ENCODE measurements at places on chromosomes 3 and 15.

DNA sequence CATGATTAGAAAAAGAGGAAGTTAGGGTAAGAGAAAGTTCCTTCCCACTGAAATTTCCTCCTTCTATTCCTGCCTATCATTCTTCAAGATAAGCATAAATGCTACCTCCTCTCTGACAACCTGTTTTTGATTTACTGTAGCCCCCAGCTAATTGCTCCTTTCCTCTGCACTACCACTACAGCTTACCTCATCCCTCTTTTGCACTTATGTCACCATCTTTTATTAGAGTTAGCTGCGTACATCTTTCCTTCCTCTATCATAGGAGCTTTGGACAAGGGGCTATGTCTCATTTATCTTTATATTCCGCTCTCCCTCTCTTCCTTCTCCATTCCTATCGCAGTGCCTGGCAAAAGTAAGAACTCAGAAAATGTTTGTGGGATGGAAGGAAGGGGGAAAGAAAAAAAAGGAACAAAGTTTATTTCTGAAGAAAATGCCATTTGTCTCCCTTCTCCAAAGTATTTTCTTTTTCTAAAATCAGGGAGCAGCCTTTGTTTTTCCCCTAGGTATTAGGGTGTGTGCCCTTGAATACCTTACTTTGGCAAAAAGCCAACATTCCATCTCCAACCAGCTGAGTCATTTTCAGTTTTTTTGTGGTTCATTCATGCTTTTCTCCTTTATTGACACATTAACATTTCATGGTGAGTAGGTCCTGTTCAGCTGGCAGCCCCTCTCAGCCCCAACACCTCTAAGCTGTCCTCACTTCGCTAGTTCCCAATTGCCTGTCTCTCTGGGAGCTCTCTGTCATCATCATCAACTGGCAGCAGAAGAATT, 87.6 kb upstream of the SOX2 start:
- DNase-seq, result no peak

GRCh38 chr15:81853150-81853748, 192.6 kb downstream of the MEX3B start:
- no peak for DNase-seq

DNA sequence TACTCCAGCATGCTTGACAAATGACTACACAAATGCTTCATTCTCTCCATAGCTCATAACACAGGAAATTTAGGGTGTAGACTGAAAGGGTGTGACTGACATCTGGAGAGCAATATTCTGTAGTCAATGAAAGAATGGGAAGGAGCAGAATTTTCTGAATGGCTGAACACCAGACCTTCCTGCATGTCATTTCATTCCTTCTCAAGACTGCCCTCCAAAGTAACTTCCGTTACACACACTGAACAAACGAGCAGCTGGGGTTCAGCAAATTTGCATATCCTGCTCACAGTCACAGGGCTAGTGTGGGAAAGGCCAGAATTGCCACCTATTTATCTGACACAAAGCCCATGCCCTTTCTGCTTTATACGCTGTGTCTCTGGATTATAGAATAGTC, 325.0 kb upstream of the CFAP20DC start:
- DNase-seq, result no peak

- no peak for DNase-seq
Observed at GRCh38 chr3:2944628-2945027, 165.5 kb downstream of the IL5RA start.

DNA sequence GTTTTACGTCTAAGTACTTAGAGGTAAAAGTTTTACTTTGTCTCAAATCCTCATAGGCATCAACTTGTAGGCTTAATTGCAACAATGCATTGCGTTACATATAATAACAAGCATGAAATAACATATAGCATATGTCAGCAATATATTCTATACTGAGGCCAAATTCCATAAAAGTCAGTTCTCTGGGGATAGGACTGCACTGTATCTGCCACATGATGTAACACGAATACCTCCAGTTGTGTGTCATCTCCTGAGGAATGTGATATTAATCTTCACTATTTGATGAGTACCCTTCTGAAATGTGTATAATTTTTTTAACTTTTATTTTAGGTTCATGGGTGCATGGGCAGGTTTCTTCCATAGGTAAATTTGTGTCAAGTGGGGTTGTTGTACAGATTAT, 126.4 kb downstream of the IMPG2 start:
- no peak for DNase-seq

DNA sequence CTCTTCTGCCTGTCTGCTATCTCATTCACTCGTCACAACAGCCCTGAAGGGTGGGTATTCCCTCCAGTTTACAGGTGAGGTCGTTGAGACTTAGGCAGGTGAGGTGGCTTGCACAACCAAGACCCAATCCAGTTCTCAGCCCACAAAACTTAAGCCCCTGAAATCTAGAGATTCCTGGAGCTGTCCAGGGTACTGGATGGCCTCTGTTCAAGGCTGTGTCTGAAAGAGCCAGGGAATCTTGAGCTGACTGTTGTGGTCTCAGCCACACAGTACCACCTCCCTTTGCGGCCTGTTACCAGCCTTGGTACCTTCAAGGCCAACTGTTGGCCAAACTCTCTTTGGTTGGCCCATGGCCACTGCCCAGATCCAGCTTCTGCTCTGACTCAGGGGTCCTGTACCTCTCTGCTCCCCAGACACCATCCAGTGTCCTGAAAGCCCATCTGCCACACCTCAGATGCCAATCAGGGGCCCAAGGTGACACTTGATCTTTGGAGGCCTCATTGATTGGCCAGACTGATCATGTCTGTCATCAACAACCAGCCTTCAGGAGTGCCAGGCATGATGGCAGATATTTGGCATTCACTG, 10.9 kb upstream of the FAM107A start:
- DNase-seq, result no peak

DNA sequence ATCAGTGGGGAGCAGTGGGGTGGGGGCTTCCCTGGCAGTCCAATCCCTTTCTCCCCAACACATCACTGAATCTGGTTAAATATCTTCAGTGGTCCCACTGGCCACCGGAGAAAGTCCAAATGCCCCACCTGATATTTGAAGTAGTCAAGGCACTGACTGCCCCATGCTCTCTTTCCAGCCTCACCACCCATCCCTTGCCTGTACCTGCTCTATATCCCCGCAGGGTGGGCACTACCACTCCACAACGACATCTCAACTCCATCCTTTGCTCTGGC, 101.7 kb downstream of the DAPK2 start:
- no peak for DNase-seq

- DNase-seq, result no peak
Observed at GRCh38 chr3:177646749-177647148, 449.5 kb upstream of the TBL1XR1 start.

- no peak for DNase-seq
Observed at GRCh38 chr3:184816614-184817013, 4.6 kb downstream of the VPS8 start.

DNA sequence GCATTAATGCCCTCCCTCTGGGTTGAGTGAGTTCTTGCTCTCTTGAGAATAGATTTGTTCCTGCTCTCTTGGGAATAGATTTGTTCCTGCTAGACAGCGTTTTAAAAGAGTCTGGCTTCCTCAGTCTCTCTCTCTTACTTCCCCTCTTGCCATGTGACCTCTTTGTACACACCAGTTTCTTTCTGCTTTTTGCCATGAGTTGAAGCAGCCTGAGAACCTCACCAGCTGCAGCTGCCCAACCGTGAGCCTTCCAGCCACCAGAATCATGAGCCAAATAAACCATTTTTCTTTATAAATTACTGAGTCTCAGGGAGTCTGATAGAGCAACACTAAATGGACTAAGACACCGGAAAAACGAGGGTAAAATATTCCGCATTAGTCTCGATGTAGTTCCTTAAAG, 253.6 kb downstream of the CNTN6 start:
- no peak for DNase-seq

GRCh38 chr3:185632996-185633395, 46.9 kb downstream of the SENP2 start:
- no peak for DNase-seq

GRCh38 chr3:192566706-192567290, 160.5 kb downstream of the FGF12 start:
- peak; percentile 62 for DNase-seq

GRCh38 chr3:88640581-88640980, 466.8 kb upstream of the EPHA3 start:
- DNase-seq, result no peak

DNA sequence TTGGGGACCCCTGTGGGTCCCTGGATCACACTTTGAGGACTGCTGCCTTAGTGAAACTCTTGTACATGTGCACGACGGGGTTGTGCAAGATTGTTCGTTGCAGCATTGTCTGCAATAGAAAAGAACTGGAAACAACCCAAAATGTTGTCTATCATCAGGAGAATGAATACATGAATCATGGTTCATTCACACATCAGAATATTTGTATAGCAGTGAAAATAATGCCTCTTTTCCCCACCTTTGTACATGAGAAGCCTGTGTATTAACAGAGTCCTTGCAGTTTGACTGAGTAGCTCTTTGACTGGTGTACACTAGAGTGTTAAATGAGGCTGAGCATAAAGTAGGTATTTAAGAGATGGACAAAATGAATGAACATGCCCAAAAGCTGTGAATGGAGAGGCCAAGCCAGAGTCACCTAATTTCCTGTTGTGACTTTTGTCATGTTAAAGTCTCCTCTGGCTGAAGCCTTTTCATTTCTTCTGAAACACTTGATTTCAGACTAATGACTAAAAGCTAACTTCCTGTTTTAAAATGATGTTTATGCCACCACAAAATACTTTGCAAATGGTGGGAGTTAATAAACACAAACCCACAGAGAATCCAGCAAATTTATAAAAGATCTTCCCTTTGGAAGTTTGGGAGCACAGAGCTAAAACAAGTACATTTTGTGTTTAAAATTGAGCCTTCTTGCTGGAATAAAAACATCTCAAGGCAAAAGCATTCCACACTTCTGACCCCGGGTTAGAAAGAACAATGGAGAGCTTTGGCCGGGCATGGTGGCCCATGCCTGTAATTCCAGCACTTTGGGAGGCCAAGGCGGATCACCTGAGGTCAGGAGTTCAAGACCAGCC, 20.6 kb upstream of the USP3 start:
- no peak for DNase-seq

DNA sequence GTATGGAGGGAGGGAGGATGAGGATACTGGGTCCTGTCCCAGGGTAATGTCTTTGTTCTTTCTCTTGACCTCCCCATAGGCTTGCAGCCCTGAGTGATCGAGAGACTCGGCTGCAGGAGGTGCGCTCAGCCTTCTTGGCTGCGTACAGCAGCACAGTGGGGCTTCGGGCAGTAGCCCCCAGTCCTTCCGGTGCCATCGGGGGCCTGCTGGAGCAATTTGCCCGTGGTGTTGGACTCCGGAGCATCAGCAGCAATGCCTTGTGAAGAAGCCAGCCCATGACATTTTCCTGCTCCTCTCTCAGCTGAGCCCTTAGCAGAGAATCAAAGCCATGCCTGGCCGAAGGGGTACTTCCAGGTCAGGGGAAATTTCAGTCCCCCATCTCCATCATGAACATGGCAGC, 1.9 kb upstream of the CPNE9 start:
- no peak for DNase-seq

DNA sequence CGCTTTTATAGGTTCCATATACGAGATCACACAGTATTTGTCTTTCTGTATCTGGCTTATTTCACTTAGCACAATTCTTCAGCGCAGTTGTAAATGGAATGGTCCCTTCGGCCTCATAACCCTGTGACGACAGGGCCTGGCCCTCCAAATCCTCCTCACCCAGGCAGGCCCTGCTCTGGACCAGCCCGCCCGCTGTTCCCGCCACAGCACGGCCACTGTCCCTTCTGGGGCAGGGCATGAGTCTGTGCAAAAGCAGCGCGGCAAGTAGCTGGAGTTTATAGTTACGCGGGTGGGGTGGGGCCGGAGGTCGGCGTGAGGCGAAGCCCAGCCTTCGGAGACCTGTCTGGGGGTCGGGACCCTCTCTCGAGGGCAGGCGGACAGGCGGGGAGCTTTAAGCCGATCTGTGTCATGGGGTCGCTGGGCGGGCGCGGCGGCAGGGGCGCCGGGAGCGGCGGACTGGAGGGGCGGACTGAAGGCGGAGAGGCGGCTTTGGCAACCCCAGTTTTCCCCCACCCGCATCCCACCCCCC, 543 bp downstream of the ARPIN start:
- DNase-seq, result peak; percentile 46

GRCh38 chr3:11819146-11819689, 27.5 kb downstream of the TAMM41 start:
- DNase-seq, result no peak

DNA sequence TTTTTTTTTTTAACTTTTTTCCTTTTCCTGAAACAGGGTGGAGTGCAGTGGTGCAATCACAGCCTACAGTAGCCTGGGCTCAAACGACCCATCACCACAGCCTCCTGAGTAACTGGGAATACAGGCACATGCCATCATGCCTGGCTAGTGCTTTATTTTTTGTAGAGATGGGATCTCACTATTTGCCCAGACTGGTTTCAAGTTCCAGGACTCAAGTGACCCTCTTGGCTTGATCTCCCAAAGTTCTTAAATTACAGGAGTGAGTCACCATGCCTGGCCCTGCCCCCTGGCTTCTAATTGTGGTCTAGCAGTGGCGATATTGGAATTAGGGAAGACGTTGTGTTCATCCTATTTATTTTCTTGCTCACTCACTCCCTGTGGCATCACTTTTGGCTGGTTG, 1138.4 kb downstream of the SI start:
- no peak for DNase-seq

DNA sequence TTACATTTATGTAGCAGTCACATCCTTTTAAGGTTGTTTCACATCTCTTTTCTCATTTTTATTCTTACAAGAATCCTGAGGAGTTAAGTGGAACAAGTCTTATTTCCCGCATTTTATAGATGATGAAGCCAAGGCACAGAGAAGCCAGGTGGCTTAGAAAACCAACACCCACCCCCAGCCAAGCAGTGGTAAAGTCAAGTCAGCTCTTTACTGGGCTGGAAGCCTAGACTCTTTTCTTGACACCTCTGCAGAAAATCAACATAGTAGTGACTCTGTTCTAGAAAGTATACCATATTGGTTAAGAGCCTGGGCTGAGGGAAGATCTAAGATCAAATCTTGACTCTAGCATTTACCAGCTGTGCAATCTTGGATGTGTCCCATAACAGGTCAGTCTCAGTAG, 195.7 kb downstream of the KCNAB1 start:
- no peak for DNase-seq

DNA sequence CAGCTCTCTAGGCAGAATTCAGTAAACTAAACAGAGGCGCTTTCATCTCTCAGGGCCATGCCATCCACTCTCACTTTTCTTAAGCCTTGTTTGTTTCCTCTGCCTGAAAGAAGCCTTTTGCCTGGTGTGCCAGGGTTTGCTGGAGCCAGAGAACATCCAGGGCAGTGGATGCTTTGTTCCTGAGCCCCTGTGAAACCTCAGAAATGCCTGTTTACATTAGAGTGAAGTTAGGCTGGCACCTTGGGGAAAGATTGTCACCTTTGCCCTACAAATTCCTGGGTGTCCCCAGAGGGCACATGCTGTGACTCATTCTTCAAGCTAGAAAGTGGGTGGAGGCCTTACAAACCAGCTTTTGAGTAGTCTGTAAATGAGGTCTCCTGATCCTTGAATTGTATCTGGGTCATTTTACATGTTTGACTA, 10.7 kb upstream of the TRAK1 start:
- no peak for DNase-seq

DNA sequence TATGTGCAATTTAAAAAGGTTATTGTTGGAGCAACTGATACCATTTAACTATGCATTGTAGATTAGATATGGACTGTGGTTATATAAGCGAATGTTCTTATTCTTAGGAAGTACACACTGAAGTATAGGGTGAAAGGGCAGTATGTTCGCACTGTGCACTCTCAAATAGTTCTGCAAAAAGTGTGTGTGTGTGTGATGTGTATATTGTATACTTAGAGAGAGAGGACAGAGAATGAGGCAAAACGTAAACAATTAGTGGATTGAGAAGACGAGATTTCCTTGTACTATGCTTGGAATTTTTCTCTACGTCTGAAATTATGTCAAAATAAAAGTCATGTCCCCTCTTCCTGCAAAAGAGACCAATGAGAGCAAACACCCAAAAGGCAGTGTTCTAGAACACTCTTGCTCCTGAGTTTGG, 30.4 kb downstream of the LSM3 start:
- no peak for DNase-seq
